ENCODE measurements at places on chromosomes 12 and 14. TPM values are rescaled to one million over a fixed set of nuclear protein-coding genes. Genes with fewer than 3 reads are reported as not detected.

Gene PRDM4
- total RNA-seq, result 7.3 TPM

Gene KLRC2
- total RNA-seq, result not detected

Gene STAC3
- not detected for total RNA-seq

Gene TOMM20L
- not detected for total RNA-seq

Gene NANOG
- total RNA-seq, result not detected

Gene STON2
- total RNA-seq, result 54.0 TPM

Gene CACNA1C
- total RNA-seq, result 102 TPM

Gene PLEK2
- total RNA-seq, result 0.53 TPM

Gene GPR65
- total RNA-seq, result 0.32 TPM

Gene ASCL1
- total RNA-seq, result not detected

Gene TAS2R10
- not detected for total RNA-seq

Gene TMTC2
- total RNA-seq, result 6.8 TPM

Gene KRT4
- total RNA-seq, result not detected

Gene INHBC
- total RNA-seq, result not detected

Gene CCDC175
- total RNA-seq, result not detected

Gene TAS2R20
- total RNA-seq, result 4.7 TPM

Gene OSBPL8
- total RNA-seq, result 18.6 TPM

Gene BTBD6
- total RNA-seq, result 80.1 TPM

Gene SERPINA9
- not detected for total RNA-seq

Gene KRAS
- total RNA-seq, result 9.8 TPM

Gene DBX2
- total RNA-seq, result not detected

Gene CD4
- total RNA-seq, result 2.6 TPM

Gene LRFN5
- 0.11 TPM for total RNA-seq

Gene ZC3H10
- 11.1 TPM for total RNA-seq

Gene NTS
- not detected for total RNA-seq

Gene MAP3K9
- total RNA-seq, result 0.96 TPM

Gene DDN
- not detected for total RNA-seq

Gene MUCL1
- not detected for total RNA-seq

Gene SRRM4
- not detected for total RNA-seq

Gene KRT7
- 153 TPM for total RNA-seq

Gene NDRG2
- 216 TPM for total RNA-seq

Gene TTC9
- total RNA-seq, result not detected

Gene PPP4R4
- not detected for total RNA-seq

Gene HCAR3
- total RNA-seq, result not detected

Gene WNT1
- not detected for total RNA-seq

Gene FOXA1
- not detected for total RNA-seq

Gene LGR5
- 1.5 TPM for total RNA-seq

Gene FGF6
- not detected for total RNA-seq

Gene KRT81
- not detected for total RNA-seq

Gene TAS2R13
- 1.4 TPM for total RNA-seq

Gene USP44
- total RNA-seq, result 5.7 TPM

Gene FOXM1
- not detected for total RNA-seq

Gene ANGEL1
- total RNA-seq, result 15.5 TPM

Gene PTPRR
- total RNA-seq, result not detected

Gene JAG2
- 35.5 TPM for total RNA-seq

Gene ADGRD1
- total RNA-seq, result 46.9 TPM

Gene PFKM
- total RNA-seq, result 19.6 TPM

Gene LMBR1L
- total RNA-seq, result 74.2 TPM

Gene KLHL42
- total RNA-seq, result 36.7 TPM

Gene GALNT4
- total RNA-seq, result 3.3 TPM

Gene SPIC
- not detected for total RNA-seq

Gene ERBB3
- total RNA-seq, result 3.2 TPM

Gene SLC25A21
- total RNA-seq, result not detected

Gene PPP1R12A
- total RNA-seq, result 374 TPM

Data from ascending aorta (tissue), 2 donors.